LoVo (cell line): ENCODE measurements at places on chromosomes 2 and 18.

GRCh38 chr2:144876013-144876412 is 356.1 kb upstream of the ZEB2 start:
- no peak for DNase-seq

DNA sequence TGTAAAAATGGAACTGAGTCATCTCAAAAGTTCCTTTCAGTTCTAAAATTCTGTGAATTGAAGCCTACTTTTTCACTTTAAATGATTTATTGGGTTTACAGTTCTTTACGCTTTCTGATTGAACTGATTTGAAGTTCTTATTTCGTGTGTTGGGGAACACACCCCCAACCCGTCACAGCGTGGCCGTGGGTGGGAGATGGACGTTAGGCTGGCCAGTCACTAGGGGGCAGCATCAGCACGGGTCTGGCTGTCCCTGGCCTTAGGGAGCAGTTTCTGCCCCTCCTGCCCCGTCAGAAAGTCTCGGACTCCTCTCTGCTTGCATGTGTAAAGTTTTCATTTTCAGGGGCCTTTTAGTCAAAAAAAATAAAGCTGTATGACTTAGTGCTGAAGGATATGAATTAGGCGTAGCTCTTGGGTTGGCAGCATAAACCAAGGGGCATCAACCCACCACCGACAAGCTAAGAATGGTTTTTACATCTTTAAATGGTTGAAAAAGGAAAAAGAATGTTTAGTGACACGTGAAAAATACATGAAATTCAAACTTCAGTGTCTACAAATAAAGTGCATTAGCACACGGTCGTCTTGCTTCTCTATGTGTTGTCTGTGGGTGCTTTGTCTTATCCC is 63.4 kb downstream of the ZCCHC2 start:
- DNase-seq, result peak; percentile 68

GRCh38 chr18:70494524-70494923 is 205.7 kb downstream of the SOCS6 start:
- no peak for DNase-seq

DNA sequence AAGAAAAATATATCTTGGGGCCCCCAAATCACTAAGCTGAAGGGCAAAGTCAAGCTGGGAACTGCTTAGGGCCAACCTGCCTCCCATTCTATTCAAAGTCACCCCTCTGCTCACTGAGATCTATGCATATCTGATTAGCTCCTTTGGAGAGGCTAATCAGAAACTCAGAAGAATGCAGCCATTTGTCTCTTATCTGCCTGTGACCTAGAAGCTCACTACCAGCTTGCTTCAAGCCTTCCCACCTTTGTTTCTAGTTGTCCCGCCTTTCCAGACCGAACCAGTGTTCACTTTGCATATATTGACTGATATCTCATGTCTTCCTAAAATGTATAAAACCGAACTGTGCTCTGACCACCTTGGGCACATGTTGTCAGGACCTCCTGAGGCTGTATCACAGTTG is 479.4 kb downstream of the METTL4 start:
- no peak for DNase-seq

DNA sequence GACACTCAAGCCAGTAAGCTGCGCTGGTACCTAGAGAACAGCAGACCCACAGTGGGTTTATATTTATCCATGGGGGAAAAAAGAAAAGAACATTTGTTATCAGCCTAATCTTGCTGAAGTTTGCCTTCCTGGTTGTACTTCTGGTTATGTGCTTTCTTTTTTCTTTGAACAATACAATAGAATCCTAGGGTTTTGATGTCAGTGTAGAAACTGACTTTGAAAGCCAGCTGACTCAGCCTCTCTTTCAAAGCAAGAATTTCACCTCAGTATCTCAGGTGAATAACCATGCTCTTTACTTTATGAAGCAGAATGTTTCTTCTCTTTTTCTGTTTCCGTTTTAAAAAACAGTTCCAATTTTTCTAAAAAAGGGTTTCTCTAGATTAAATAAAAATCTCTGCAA is 78.4 kb downstream of the CD8B2 start:
- no peak for DNase-seq

DNA sequence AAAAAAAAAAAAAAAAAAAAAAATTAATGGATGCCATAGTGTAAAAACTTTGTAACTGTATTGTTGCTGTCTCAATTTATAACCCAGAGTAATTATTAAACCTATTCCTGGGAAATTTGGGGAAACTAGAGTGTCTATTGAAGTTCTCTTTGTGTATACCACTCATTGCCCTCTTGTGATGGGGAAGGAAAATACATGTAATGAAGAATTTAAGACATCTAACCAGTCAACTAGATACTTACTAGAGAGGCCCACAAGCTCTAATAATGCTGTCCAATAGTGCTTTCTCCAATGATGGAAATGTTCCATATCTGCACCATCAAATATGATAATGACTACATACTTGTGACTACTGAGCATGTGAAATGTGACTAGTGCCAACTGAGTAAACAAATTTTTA is 168.5 kb upstream of the SLC39A10 start:
- DNase-seq, result no peak

GRCh38 chr2:195520671-195521155 is 136.3 kb upstream of the SLC39A10 start:
- no peak for DNase-seq

- no peak for DNase-seq
Measured at GRCh38 chr18:39037925-39038324, 1472.3 kb upstream of the CELF4 start.

GRCh38 chr2:238128061-238128440 is 10.4 kb upstream of the KLHL30 start:
- no peak for DNase-seq

- DNase-seq, result no peak
Measured at GRCh38 chr2:59903994-59904544, 649.4 kb downstream of the BCL11A start.

- no peak for DNase-seq
Measured at GRCh38 chr2:218298314-218298875, 6.1 kb upstream of the TMBIM1 start.

DNA sequence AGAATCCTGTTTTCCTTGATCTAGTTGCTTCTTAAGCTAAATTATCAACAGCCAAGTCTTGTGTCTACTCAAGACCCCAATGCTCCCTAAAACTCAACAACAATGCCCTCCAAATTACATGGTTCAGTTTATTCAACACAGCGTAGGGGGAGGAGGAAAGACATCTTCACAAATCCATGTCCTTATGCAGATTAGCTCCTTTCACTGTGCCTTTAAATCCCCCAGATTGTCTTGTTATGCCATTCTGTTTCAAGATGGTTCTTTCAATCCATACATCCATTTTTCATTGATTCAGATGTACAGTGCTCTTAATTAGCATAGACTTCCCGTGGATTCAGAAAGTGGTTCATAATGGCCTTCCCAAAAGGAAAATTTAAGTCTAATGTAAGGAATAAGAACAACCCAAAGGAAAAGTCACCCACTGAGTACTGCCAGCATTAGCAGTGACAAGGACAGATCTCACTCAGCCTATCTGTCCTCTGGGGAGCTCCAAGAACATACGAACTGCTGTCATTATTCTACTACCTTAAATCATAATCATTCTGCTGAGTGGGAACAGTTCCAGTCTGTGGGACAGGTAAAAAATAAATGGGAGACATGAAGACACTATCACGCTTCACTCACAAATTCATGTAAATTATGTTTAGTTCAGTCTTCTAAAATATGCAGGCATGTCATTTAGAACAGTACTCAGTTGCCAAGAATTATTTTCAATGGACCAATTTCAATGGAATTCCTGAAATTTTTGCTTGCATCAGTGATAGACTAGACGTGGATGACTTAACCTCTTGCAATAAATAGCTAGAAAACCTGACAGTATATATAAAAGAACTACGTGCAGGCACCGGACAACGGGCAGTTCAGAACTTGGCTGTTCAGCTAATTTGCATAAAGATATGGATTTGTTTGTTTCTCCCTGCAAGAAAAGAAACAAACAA is 58.9 kb upstream of the RNU4ATAC start:
- no peak for DNase-seq

DNA sequence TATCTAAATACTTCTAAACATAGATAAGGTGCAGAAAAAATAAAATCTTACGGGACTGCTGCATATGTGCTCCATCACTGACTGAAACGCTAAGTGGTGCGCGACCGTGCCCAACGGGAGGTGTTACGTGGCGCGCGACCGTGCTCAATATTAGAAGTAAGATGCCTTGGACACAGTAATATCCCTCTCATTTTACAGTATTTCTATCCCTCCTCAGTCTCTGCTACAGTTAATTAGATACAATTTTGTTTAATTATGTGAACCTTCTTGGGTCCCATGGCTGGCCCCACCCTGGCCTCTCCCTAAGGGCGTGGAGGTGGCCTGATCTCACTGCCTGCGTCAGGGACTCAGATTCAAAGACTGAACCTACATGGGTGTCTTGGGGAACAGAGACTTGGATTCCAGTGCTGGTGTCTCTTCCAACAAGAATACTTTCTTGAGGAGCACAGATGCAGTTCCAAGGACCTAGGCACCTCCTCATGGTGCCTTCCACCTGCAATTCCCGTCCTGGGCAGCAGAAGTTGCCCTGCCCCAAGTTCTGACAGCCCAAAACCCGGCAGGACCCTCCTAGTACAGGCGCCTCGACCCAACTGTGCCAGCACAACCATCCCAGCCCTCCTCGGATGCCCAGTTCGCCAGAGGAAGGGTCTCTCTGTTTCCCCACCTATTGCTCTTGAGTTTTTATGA is 59.2 kb downstream of the PARD6G start:
- no peak for DNase-seq

DNA sequence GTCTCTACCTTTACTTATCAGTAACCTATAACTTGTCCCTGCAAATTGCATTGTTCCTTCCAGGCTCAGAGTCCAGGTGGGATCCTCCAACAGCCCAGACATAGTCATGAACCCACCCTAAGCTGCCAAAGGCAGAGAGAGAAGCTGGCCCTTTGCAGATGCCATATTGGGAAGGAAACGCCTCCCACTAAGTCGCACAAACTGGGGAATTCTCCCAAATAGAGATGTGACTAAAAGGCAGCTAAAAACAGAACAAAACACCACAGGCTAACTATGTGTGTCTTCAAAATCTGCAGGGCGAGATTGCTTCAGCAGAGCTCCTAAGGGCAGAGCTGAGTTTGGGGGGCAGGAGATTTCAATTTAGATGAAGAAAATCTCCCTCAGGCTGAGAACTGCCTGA is 38.5 kb upstream of the SIGLEC15 start:
- DNase-seq, result no peak

DNA sequence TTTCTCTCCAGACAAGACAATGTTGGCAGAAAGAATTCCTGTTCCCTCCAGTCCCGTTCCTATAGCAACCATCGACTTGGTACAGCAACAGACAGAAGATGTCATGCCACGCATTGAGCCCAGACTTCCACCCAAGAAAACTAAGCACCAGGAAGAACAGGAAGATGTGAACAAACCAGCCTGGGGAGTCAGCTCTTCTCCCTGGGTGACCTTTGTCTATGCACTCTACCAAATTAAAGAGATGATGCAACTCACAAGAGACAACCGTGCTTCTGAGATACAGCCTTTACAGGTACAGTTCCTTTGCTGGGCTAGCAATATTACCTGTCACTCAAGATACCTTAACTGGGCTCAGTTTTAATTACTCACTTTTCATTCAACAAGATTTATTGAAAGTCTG is 37.1 kb downstream of the NEMP2 start:
- no peak for DNase-seq
